ENCODE measurements at places on chromosomes 11 and 22. TPM values are rescaled to one million over a fixed set of nuclear protein-coding genes. Genes with fewer than 3 reads are reported as not detected.

OLFML1 gene
- total RNA-seq = not detected

HRAS gene
- 25.8 TPM for total RNA-seq

NPTXR gene
- total RNA-seq = 1.5 TPM

KLHL35 gene
- 0.14 TPM for total RNA-seq

TRIM22 gene
- 292 TPM for total RNA-seq

IL17REL gene
- 0.12 TPM for total RNA-seq

Data from activated naive CD4-positive, alpha-beta T cell treated with anti-CD3 and anti-CD28 coated beads for 36 hours (primary cell).